ENCODE measurements at places on chromosomes 4 and X. TPM values are rescaled to one million over a fixed set of nuclear protein-coding genes. Genes with fewer than 3 reads are reported as not detected.

CXorf51B gene
- not detected for total RNA-seq

GNRHR gene
- not detected for total RNA-seq

CXCL11 gene
- not detected for total RNA-seq

MAGEB2 gene
- total RNA-seq = not detected

Data from A549 treated with RU486 at 1 μM for 4 hours (cell line).